ENCODE measurements at places on chromosomes 7 and 10.

DNA sequence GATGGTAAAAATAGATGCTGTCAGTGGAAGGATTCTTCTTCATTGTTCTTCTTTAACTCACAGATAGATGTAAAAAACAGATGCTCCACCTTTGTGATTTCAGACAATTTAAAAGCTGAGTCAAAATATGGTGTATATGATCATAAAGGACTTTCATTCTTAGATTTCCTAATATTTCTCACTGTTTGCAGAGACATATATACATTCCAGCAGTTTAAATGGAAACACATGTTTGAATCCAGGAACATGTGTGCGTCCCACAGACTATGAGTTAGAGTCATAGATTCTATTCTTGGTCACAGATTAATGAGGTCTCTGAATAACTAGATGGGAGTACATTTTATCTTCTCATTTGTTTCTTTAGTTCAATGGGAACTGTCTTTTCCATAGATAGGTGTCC, 109.6 kb downstream of the BICC1 start:
- H3K4me1 ChIP-seq: no peaks in the 10 kb centered on the region
- H3K27ac ChIP-seq: no peak overlapping the region
- no peak overlapping the region for H3K4me3 ChIP-seq
- no peak for DNase-seq
- H3K36me3 ChIP-seq: no peaks in the 10 kb centered on the region

DNA sequence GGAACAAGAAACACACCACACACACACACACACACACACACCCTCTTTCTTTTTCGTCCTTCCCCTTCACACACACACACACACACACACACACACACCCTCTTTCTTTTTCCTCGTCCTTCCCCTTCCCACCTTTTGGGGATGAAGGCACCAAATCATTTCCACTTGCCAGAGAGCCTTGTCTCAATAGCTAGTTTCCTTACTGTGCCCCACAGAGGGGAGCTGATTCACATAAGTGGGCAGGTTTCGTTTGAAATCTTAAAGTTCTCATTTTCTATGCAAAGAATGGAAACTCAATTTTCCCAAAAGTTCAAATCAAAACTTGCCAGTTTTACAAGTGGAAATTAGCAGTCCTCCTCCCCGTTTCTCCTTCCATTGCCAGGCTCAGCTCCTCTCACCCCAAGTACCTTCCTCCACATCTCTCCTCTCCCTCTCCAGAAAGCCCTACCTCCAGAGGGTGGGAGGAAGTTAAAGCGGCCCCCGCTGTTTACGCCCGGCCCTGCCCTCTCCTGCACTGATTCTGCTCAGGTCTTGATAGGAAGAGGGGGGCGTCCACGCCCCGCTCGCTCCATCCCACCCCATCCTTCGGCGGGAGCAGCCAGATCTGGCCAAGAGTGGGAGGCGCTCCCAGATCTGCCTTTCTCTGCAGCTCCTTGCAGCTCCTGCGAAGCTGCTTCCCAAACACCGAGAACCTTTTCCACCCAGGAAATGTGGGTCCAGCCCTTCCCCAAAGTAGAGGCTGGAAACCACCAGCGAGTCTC, 1.3 kb downstream of the CTTNBP2 start:
- peaks cover 7% of the 10 kb centered on the region for H3K36me3 ChIP-seq
- no peak for DNase-seq
- H3K4me3 ChIP-seq: peak overlapping the region; percentile 69
- H3K4me1 ChIP-seq: peaks cover 14% of the 10 kb centered on the region

DNA sequence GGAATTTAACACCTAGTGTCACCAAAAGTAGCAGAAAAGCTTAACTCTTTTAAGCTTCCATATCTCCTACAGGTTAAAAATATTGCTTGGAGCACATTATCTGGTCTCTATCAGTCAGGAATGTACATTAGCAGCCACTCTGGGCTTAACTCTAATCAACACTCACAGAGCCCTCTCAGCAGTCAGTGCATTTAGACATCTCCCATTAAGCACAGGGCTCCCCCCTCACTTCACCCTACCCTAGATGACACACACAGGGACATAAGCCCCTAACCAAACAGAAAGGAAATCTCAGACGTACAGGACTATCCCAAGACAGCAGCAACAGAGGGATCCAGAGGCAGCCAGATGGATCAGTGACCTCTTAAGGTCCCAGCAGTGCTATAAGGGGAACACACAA, 26.4 kb downstream of the FBXW4 start:
- peaks cover 7% of the 10 kb centered on the region for H3K36me3 ChIP-seq
- peaks cover 50% of the 10 kb centered on the region for H3K4me1 ChIP-seq
- H3K27ac ChIP-seq: no peak overlapping the region
- DNase-seq: no peak

DNA sequence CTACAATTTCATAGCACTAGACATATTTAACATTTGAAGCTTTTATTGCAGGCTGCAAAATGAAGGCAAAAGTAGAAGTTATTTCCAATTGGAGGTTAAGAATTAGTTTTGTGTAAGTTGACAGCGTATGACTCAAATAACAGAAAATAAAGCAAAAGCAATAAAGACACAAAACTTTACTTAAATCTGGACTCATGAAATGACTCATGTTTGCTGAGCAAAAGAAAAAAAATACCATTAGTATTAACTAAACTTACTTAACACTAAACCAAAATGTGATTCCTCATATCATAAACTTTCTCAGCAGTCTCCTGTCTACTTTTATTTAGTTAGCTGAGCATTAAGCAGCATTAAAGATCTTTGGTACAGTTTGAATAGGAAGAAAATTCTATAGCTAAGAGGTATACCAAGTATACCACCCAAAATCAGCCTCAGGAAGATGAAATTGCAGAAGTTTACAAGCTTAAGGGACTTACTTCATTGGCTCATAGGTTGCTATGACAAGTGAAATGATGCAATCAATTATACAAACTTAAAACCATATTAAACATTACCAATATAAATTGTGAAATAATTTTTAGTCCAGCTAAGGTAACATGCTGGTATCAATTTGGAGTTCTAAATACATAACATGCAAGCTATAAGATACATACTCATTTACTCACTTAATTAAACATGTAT, 1131.4 kb downstream of the XPNPEP1 start:
- no peak for DNase-seq
- H3K36me3 ChIP-seq: no peaks in the 10 kb centered on the region
- H3K4me1 ChIP-seq: no peaks in the 10 kb centered on the region
- no peak overlapping the region for H3K4me3 ChIP-seq

- no peak for DNase-seq
- peaks cover 22% of the 10 kb centered on the region for H3K4me1 ChIP-seq
- peak overlapping the region; percentile 94 for H3K27ac ChIP-seq
- H3K4me3 ChIP-seq: peak overlapping the region; percentile 86
- H3K36me3 ChIP-seq: no peaks in the 10 kb centered on the region
Observed at GRCh38 chr7:157612009-157612663, 275.3 kb downstream of the DNAJB6 start.

DNA sequence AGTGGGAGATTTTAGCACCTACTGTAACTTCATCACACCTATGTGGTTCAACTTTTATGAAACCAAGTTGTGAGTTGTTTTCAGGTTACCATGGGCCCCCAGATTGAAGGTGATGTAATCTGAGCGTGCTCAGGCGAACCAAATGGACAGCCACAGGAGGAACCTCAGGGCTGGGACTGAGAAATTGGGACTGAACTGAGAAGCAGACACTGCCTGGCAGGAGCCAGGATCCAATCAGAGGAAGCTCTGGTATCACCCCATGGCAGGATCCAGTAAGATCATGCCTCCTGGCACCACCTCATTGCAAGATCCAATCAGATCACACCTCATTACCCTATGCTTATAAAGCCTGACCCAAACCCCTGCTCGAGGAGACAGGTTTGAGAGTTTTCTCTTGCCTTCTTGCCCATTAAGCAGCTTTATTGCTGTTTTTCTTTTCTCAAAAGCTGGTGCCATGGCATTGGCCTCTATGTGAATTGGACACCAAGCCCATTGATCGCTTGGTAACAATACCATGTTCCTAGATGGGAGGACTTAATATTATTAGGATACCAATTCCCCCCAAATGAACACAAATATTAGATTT, 43.2 kb upstream of the GDF10 start:
- H3K4me1 ChIP-seq: peaks cover 43% of the 10 kb centered on the region
- no peak for DNase-seq
- H3K27me3 ChIP-seq: no peaks in the 10 kb centered on the region

GRCh38 chr10:133537546-133538545, 10.7 kb downstream of the CYP2E1 start:
- H3K27me3 ChIP-seq: peaks cover 2% of the 10 kb centered on the region
- no peak for DNase-seq
- H3K27ac ChIP-seq: no peak overlapping the region
- no peaks in the 10 kb centered on the region for H3K4me1 ChIP-seq

- no peaks in the 10 kb centered on the region for H3K36me3 ChIP-seq
- H3K27me3 ChIP-seq: no peaks in the 10 kb centered on the region
- no peak overlapping the region for H3K4me3 ChIP-seq
- no peak for DNase-seq
Observed at GRCh38 chr10:64219271-64220025, 698.2 kb downstream of the REEP3 start.

- no peak overlapping the region for H3K27ac ChIP-seq
- H3K4me3 ChIP-seq: no peak overlapping the region
- no peaks in the 10 kb centered on the region for H3K27me3 ChIP-seq
- no peak for DNase-seq
- no peaks in the 10 kb centered on the region for H3K36me3 ChIP-seq
- H3K4me1 ChIP-seq: peaks cover 15% of the 10 kb centered on the region
Observed at GRCh38 chr7:25118048-25118753, 6.9 kb downstream of the CYCS start.

DNA sequence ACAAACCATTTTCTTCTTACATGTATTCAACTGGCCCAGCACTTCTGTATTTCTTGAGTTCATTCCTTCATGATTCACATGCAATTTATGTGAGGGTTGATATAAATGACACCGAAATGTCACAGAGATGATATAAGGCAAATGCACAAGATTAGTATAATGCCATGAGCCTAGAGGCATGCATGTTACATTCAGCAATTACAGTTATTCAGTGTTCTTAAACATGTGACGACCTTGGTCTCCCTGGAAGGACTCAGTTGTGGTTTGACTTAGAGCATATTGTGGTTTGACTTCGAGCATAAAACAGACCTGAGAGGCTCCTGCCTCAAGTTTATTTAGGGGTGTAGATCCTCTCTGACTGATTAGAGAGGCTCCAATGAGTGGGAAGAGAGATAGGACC, 752.1 kb upstream of the POM121L12 start:
- H3K4me3 ChIP-seq: peak overlapping the region; percentile 42
- peak overlapping the region; percentile 13 for H3K27ac ChIP-seq
- no peaks in the 10 kb centered on the region for H3K36me3 ChIP-seq
- H3K4me1 ChIP-seq: peaks cover 3% of the 10 kb centered on the region
- no peak for DNase-seq

DNA sequence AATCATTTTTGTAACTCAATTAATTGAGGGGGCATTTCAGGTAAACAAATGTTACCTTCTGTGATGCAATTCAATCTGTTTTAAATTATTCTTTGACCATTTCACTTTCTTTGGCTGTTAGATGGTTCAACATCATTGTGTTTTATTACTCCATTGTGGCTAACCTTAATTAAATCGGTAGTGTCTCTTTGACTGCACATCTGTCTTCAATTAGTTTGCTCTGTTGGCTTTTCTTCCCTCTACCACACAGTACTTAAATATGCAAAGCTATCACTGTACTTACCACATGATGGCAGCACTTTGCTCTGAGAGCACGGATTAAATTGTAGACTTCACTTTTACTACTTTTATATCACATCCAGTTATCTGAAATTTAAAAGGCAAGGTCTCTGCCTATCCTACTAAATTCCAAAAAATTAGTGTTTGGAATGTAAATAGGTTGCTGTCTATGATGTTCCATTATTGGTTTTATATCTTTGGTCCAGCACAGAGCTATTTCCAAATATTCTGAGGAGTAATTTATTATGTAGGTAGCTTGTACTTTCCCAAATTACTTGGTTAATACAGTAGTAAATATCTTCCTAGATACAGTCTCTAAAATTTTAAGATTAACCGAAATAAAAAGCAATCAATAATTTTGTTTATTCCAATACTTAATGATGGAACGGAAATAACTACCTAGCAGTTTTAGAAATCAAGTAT, 352.0 kb downstream of the PCLO start:
- H3K27ac ChIP-seq: no peak overlapping the region
- no peak for DNase-seq
- no peaks in the 10 kb centered on the region for H3K27me3 ChIP-seq
- no peak overlapping the region for H3K4me3 ChIP-seq
- no peaks in the 10 kb centered on the region for H3K4me1 ChIP-seq
- no peaks in the 10 kb centered on the region for H3K36me3 ChIP-seq

DNA sequence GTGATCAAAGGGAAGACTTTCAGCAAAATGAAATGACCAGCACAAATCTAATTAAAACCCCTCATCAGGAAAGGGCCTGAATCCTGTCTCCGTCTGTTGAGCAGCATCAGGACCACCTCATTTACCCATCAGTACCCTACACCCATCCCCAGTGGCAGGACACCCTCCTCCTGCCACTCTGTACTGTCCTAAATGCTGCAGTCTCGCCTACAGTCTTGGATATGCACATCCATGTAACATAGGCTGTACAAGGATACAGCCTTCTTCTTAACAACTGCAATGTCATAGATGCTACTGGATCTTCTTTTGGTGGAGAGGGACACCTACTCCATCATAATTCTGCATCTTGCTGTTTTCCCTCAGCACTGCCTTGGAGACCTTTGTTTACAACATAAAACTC, 140.3 kb upstream of the LANCL2 start:
- DNase-seq: no peak
- H3K4me1 ChIP-seq: no peaks in the 10 kb centered on the region
- H3K4me3 ChIP-seq: no peak overlapping the region
- H3K36me3 ChIP-seq: peaks cover 3% of the 10 kb centered on the region

DNA sequence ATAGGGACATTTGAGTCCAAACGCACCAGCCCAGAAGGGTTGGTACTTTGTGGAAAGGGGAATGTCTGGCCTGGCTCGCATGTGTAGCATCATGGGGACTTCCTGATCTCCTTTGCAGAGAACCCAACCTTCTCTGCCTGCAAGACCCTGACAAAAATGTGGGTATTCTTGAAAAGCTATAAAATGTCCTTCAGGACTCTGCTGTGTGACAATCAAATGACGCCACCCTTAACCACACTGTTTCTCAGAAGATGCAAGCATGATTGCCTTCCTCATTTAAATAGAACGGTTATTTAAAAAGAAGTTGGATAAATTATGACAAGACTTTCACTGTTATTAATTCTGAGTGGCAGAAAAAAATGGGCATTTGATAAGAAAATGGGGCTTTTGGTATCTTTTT, 15.1 kb upstream of the GPR15LG start:
- DNase-seq: no peak
- no peak overlapping the region for H3K4me3 ChIP-seq
- no peaks in the 10 kb centered on the region for H3K27me3 ChIP-seq
- H3K4me1 ChIP-seq: peaks cover 9% of the 10 kb centered on the region
- H3K36me3 ChIP-seq: peaks cover 3% of the 10 kb centered on the region

DNA sequence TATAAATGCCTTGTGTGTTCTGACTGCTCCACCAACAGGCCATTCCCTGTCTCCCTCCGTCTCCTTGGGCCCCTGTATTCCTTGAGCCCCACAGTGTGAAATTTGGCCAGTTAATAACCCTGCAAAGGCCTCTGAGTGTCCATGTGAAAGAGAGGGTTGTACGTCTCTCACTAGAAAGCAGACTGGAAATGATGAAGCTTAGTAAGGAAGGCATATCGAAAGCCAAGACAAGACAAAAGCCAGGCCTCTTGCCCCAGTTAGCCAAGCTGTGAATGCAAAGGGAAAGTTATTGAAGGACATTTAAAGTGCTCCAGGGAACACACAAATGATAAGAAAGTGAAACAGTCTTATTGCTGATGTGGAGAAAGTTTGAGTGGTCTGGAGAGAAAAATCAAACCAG, 680.2 kb downstream of the SDK1 start:
- no peak overlapping the region for H3K4me3 ChIP-seq
- no peaks in the 10 kb centered on the region for H3K36me3 ChIP-seq

GRCh38 chr10:121518333-121518732, 79.9 kb downstream of the FGFR2 start:
- no peaks in the 10 kb centered on the region for H3K4me1 ChIP-seq
- H3K36me3 ChIP-seq: no peaks in the 10 kb centered on the region
- no peak overlapping the region for H3K4me3 ChIP-seq

Measured in naive thymus-derived CD8-positive, alpha-beta T cell (primary cell).